ENCODE measurements at places on chromosomes 11 and 22.

DNA sequence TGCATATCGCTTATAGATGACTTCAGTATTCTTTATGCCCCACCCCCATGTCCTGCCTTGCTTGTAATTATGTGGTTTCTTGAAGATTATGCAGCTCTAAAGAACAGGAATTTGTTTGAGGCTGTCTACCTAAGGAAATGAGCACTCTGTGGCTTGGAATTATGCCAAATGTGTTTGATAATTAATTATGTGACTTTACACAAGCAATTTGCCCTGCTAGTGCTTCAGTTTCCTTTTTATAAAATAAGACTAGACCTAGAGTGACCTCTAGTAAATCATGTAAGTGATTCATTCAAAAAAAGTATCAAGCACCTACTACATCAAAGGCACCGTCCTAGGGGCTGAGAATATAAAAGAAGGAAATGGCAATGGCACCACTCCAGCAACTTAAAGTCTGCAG lies 491.5 kb upstream of the KIRREL3 start:
- no peak for DNase-seq

DNA sequence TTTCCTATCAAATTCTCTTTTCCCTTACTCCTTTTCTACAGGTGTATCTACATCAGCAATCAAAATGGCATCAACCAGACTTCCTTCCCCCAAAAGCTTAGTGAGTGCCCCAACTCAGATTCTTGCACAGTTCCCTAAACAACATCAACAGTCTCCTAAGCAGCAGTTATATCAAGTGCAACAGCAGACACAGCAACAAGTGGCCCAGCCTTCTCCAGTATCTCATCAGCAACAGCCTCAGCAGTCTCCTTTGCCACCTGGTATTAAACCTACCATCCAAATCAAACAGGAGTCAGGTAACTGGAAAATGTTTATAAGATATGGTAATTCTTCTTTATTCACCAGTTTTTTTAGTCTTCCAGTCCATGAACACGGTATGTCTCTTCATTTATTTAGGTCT lies 51.4 kb downstream of the EMSY start:
- DNase-seq: no peak

DNA sequence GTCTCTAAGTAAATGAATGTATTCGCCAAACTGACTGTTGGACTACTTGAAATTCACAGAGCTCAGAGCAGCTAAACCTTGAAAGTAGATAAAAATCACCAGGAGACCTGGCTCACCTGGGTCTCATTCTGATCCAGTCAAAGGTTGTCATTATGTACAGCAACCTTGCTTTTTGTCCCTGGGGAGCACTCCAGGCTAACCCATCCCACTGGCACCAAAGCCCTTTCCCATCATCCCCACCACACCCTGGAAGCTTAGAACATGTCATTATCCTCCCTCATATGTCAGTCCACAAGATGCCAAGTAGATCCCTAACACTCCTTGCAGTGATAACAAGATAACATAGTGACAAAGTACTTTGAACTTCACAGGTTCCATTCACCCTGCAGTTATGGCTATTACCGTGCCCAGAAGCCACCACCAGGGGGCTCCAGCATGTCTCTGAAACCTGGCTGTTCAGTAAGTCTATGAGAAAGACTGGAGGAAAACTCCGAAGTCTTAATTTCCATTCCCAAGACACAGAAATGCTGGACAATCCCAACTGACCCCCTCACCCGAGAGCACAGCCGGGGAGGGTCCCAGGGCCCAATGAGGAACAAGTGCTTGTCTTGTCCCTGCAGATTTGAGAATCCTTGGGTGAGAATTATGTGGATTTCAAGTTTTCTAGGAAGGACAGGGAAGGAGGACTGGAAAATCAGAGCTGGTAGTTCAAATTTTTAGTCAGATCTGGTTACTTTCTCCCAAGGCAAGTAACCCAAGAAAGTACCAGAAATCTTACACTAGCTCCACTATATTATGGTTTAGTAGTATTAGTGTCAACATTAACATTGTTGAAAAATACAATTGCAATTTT lies 43.0 kb upstream of the USP47 start:
- DNase-seq: peak; percentile 67

DNA sequence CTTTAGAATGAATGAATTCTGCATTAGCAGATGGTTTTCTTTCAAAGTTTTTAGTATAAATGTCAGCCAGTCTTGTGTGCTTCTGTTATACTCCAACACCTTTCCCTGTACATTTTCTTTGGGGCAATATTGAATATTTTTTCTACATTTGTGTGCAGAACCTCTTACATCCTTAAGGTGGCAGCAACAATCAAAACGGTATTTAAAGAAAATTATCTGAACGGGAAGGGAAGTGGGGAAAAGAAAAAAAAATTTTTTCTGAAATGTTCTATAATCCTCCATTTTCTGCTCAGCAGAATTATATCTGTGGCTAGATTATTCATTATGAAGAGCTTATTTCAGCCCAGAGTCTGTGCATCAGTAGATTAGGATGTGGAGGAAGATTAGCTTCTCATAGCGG lies 347.3 kb upstream of the RAG2 start:
- no peak for DNase-seq

- no peak for DNase-seq
These were observed 22.1 kb downstream of the OR8G5 start for GRCh38 chr11:124278261-124278660.

DNA sequence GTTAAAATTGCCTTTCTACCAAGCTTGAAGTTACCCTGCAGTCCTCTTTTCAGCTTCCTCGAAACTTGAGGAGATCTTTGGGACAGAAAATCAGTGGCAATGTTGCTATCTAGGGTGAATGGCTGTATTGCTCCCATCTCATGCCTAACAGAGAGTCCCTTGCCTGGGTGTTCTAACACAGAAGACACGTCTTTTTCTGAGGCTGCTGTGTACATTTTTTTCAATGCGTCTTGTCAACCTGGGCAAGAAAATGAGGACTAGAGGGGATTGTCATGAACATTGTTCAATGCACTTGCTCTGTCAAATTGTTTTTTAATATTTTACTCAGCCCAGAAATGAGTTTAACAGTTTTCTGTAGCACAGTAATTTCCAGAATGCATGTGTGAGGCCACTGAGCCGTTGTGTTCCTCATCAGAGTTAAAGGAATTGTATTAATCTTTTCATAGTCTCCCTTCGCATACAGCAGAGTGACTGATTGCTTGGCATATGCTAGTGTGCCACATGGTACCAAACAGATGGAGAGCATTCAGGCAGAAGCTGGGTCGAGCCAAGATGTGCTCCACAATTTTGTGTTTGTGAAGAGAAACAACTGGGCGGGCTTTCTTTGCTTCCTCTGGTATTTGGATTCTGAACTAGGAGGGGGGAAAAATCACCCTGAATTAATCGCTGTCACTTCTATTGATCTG lies 86.0 kb downstream of the CASP12 start:
- no peak for DNase-seq

DNA sequence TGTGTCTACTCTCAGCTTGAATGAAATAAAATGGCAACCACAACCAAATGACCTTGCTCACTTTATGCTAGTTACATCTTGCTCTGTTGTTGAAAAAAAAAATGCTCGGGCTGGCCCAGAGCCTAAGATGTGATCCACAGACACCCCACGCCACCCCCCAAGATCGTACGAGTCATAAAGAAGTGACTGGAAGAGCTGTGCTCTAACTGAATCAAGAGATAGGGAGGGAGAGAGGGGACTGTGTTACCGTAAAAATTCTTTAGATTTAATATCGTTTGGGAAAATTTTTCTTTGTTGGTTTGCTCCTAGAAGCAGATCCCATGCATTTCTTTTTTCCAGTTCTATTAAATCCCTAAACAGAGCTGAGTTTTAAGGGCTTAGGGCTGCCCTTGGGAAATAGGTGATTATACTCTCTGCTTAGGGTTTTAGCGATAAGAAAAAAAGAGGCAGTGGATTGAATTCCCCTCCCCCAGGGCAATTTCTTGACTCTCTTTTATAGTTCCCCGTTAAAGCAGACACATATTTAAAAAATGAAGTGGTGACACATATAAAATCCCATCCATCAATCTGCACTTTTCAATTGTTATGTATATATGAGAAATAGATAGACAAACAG lies 14.5 kb downstream of the MAML2 start:
- no peak for DNase-seq

DNA sequence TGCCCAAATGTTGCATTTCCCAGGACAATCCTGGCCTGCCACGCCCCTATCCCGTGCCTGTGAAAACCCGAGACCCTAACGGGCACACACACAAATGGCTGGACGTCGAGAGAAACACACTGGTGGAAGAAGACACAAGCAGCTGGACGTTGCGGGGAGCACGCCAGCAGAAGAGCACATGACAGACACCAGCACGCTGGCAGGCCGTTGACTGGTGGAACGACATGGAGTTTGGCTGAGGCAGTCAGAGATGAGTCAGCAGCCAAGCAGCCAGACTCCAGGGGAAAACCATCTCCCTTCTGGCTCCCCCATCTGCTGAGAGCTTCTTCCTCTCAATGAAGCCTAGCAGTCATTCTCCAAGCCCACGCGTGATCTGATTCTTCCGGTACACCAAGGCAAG lies 606.7 kb upstream of the LRRC4C start:
- DNase-seq: peak; percentile 36

GRCh38 chr11:17351172-17351509 lies 459 bp upstream of the NCR3LG1 start:
- no peak for DNase-seq

- no peak for DNase-seq
These were observed 9.4 kb upstream of the SSTR3 start for GRCh38 chr22:37221424-37222333.

GRCh38 chr11:47225552-47226400 lies 11.0 kb downstream of the DDB2 start:
- no peak for DNase-seq

GRCh38 chr11:91913407-91913806 lies 311.2 kb upstream of the FAT3 start:
- DNase-seq: no peak

DNA sequence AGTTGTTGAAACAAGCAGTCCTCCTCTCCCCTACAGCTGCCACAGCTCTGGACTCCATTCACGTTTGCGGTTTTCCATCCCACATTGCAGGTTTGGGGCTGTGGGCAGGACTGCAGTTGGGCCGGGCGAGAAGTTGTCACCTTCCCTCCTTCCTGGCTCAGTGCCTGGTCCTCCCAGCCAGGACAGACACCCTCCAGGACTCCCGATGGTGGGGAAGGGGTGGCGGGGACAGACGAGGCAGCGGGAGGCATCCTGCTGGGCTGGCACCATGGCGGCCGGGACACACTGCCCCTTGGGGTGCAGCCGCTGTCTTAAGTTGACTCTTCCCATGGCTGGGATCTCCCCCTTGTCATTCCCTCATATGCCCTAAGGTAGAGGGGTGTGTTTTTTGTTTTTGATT lies 615.2 kb downstream of the BRD1 start:
- no peak for DNase-seq

GRCh38 chr22:39368461-39368911 lies 18.7 kb downstream of the SYNGR1 start:
- no peak for DNase-seq

DNA sequence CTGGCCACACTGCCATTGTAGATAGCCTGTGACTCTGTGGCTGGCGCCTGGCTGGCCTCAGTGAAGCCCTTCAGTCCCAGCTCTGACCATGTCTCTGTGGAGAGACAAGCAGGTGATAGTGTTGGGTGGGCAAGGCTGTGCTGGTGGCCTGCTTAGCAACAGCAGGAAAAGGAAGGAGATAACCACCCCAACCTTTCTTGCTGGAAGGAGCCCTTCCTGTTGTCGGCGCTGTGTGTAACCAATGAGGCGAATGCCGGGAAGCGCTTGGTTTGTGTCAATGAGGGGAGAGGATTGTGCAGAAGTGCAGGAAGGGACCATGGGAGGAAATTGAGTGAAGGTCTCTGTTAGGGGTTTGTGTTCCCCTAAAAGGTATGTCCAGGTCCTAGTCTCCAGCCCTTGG lies 27.3 kb downstream of the PARVB start:
- DNase-seq: no peak

DNA sequence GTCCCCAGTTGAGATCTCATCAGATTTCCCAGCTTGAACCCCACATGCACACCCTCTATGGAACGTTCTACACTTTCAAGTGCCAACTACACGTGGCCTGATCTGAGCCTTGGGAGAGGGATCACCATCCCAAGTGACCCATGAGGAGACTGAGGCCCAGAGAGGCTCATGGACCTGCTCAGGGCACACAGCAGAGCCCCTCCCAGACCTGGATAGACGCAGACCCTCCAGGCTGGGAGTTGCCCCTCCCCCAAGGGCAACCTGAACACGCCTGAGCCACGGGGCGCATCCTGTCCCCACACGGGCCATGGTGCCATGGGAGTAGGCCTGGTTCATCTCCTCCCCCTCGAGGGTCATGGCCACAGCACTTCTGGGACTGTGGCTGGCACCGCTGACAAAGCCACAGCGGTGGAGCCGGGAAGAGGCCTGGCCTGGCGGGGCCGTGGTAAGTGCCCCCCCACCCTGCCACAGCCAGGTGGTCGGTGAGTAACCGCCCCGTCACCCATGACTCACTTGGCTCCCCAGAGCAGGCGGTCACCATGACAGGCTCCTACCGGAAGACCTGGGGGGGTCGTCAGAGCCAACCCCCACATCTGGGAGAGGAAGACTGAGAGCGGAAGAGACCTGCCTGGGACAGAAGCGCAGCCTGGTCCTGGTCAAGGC lies 8.1 kb downstream of the WNT7B start:
- DNase-seq: no peak

- no peak for DNase-seq
These were observed 129.8 kb downstream of the OPCML start for GRCh38 chr11:133402551-133402950.

GRCh38 chr22:17787716-17788330 lies 13.6 kb upstream of the BID start:
- no peak for DNase-seq

DNA sequence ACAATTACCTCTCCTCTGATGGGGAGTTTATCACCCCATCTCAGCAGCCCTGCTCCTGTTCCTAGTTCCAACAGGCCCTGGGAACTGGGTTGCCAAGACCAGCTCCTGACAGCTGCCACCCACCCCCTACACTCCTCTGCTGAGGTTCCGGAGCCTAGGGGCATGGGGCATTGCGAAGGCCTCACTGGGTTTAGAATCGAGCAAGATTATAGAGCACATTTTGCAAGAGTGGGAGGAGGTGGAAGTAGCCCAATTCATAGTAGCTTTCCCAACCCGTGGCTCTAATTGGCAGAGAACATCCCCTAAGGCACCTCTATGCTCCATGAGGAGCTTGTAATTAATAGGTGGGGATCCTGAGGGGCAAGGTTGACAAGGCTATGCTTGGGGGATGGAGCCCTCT lies 23.0 kb downstream of the MYEOV start:
- no peak for DNase-seq

GRCh38 chr11:46727952-46728658 lies 9.1 kb downstream of the F2 start:
- DNase-seq: no peak

- no peak for DNase-seq
These were observed 450.0 kb upstream of the CCDC179 start for GRCh38 chr11:23310276-23310675.

DNA sequence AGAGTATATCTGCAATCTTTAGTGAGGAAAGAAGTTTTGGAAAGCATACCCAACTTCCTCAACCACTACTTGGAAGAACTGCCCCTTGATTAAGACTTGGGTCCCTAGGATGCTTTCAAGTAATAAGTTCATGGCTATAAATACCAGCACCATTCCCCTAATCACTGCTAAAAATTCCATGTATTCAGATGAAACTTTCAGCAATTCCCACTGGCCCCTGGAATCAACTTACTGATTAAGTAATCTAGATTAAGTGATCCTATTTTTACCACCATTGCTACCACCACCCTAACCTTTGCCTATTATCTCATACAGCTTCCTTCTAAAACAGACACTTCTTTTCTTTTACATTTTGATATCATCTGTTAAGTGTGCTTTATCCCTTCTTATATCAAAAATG lies 10.5 kb downstream of the PICALM start:
- DNase-seq: no peak

- no peak for DNase-seq
These were observed 68.6 kb downstream of the MICAL3 start for GRCh38 chr22:17955590-17956379.

GRCh38 chr22:29004647-29005371 lies 56.8 kb downstream of the C22orf31 start:
- peak; percentile 55 for DNase-seq
